Osteocyte (in vitro differentiated cells): ENCODE measurements at places on chromosomes 7 and 10.

- DNase-seq = peak; percentile 48
These were observed 3.1 kb upstream of the C10orf90 start for GRCh38 chr10:126673565-126673964.

- no peak for DNase-seq
These were observed 237.8 kb upstream of the GALNT17 start for GRCh38 chr7:70893971-70894715.

- DNase-seq = peak; percentile 81
These were observed 34.7 kb downstream of the GSDME start for GRCh38 chr7:24722386-24723177.

DNA sequence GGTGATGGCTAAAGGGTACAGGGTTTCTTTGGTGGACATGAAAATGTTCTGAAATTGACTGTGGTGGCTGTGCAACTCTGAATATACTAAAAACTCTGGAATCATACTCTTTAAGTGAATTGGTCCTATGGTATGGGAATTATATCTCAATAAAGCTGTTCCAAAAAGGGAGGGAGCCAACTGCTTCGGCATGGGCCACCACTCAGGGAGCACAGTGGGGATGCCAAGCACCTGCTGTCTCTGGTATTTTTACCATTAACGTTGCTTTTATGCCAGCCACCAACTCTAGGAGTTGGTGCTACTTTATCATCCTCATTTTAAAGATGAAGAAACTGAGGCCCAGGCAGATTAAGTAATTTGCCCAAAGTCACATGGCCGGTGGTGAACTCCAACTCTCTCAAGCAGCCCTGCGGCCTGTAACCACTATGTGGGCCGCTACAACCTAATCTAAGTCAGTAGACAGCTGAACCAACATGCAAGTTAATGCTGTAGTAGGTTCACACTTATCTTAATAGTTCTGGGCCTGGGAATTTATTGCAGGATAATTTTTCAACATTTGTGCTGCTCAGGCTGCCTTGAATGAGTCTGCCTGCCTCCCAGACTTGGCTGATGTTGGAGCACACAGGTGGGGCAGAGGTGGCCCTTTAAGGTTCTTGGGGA, 20.8 kb downstream of the SH3PXD2A start:
- DNase-seq = no peak

DNA sequence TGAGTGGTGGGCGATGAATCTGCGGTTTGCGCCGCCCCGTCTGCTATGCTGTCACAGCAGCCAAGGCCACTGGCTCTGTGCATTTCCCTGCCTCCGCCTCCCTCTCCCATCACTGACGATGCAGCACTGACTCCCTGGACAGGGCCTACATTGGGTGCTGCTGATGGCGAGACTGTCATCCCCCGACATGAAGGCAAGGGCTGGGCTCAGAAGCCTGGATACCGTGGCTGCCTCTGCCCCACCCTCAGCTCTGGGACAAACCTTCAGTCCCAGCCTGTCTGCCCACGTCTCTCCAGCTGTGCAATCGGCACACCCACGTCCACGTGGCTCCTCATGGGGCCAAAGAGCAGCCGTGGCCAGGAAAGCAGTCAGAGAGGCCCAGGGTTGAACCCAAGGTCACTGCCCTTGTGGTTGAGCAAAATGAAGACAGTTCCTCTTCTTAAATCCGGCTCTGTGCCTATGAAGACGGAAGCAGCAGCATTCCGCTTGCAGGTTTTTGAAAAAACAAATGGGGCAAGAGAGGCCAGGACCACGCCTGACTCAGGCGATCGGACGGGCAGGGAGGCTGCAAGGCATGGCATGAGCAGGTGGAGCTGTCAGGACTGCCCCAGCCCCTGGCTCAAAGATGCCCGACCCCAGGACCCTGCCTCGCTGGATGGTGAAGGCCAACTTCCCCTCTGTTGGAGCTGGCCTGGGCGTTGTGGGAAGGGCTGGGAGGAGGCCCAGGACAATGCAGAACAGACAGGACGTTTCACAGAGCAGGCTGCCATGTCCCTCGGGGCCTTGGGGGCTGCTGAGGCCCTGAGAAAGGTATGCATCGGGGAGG, 517.5 kb downstream of the DNAJB6 start:
- DNase-seq = no peak

GRCh38 chr7:112405286-112405685, 45.0 kb upstream of the IFRD1 start:
- no peak for DNase-seq

DNA sequence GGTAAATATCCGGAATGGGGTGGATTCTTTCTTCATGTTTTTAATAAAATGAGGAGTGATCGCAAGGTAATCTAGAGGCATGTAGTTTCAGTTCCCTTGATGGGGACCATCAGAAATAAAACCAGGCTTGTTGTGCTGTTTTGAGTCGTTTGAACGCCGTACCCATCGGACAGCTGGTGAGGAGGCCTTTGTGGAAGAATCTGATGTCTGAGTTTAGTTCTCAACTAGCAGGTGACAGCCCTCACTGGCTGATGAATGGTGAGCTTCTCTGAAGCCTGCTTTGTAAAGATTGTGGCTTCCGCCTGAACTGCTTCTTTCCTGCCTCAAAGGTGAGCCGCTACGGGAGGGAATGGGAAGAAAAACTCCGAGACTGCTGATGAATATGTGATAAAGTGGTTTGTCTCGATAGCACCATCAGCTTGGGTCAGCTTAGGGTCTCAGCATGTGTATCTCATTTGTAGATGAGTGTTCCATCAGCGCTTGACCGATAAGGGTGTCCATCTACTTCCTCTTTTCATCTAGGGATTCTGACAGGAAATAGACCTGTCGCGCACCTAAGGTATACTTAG, 977 bp downstream of the TMEM248 start:
- DNase-seq = no peak

DNA sequence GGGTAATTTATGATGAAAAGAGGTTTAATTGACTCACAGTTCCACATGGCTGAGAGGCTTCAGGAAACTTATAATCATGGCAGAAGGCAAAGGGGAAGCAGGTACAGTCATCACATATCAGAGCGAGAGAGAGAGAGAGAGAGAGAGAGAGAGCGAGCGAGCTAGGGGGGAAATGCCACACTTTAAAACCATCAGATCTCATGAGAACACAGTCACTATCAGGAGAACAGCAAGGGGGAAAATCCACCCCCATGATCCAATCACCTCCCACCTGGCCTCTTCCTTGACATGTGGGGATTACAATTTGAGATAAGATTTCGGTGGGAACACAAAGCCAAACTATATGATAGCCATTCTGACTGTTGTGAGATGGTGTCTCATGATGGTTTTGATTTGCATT, 576.3 kb downstream of the GFRA1 start:
- DNase-seq = no peak

DNA sequence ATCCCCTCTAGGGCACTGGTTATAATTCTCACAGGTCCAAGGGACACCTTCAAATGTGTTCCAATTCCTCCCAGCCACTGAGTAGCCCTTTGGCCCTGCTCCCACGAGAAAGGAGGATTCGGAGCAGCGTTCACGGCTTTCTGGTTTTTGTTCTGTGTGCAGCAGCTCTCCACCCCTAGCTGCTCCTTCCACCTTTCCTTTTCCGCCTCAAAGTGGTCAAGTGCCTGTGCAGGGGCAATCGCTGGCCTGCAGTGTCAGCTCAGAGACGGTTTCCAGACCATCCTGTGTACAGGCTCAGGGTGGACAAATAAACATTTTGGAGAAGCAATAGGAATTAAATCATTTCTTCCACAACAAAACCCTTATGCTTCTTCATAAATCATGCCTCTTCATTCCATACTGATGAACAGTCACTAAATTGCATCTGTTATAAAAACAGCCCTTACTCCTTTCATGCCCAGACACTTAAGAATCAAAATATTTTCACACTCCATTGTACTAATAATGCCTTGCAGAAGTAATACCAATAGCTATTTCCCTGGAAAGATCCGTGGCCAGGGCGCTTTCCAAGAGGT, 1.1 kb downstream of the KIAA1549 start:
- DNase-seq = no peak

DNA sequence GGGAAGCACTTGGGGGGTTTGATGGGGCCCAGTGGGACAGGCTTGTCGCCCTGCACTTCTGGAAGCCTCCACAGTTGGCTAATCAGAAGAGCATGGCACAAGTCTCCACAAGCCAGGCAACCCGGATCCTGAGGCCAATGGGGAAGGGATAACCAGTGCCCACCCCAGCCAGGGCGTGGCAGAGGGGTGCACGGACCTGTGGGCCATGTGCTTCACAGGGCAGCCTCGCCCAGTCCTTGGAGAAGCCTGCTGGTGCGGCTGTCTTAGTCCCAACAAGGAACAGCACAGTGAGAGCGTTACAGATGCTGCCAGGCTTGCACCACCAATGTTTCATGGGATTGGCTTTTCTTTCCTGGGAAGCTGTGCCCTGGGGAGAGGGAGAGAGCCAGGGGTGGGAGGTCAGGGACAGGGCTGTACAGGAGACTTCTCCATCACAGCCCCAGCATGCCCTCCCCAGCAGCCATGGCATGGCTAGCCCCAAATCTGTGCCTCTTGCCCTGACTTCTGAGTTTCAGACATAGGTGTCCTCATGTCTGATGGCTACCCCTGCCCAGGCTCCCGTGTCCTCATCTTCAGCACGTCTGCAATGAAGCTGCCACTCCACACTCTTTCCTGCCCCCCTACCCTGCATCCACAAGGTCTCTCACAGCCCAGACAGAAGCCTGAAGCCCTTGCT, 116.0 kb downstream of the PTPN20 start:
- peak; percentile 76 for DNase-seq

DNA sequence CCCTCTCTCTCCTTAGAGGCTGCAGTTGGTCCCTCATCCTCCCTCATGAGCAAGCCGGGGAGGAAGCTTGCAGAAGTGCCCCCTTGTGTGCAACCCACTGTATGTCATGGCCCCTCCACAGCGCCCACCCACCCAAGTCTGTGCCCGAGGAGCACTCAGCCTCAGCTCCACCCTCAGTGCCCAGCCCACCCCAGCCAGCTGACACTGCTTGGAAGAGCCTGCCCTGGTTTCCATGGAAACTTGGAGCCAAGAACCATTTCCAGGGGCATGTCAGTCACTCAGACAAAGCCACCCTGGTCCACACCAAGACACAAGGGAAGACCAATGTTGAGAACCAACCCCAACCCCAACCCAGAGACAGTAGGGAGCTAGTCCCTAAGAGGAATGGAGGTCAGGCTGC, 79.5 kb downstream of the PAX2 start:
- DNase-seq = no peak

- no peak for DNase-seq
These were observed 27.7 kb downstream of the ALDH18A1 start for GRCh38 chr10:95628786-95629185.

DNA sequence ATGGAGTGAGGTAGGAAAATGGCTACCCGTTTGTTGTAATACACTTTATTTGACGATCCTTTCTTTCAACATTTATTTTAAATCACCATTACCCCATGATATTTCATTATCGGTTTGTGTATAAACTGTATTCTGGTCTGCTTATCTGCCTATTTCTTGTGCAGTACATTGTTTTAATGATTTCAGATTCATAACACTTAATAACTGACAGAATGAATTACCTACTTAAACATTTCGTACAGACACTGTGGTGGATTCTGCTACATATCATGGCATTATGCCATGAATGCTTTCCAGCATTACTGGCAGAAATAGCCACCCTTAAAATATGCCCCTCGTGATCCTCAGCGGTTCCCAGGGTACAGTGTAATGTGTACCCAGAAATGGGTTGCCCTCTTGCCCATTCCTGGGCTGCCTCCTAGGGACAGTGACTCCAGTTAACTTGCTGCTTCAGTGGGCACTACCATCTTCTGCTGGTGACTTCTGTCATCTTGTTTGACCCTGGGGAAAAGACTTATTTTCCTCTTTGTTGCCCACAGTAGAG, 74.5 kb downstream of the C1GALT1 start:
- DNase-seq = no peak

DNA sequence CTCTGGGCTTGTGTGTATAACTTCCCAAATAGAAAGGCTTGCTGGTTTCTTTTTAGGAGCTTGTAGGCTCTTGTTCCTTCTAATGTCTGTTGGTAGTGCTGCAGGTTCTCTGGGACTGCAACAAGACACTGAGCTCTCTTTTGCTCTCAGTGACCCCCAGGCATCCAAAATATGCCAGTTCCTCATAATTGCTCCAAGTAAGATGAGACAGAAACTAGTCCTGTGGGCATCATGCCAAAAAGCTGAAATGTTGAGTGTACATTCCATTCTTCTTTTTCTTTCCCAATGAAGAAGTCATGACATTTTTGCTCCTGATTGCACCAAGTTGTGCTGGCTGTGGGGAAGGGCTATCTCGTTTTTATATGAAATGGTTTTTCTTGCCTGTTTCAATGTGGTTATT, 7.1 kb upstream of the BTBD16 start:
- DNase-seq = no peak

DNA sequence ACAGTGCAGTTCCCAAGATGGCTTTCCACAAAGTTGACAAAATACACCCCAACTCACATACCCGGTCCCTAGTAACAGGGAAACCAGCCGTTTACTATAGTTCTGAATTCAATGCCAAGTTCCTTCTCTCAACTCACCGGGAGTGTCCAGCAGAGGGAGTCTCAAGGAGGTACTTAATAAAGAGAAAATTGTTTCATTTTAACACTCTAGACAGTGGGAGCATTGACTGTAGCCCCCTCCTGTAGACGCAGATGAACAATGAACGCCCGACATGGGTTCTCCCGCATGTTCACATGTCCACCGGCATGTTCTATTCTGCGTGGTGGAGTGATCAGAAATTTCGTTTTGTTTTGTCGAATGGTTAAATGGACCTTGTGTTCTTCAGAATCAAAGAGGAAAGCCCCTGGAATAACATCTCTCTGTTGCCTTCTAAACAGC, 1.9 kb downstream of the HIPK2 start:
- DNase-seq = no peak

DNA sequence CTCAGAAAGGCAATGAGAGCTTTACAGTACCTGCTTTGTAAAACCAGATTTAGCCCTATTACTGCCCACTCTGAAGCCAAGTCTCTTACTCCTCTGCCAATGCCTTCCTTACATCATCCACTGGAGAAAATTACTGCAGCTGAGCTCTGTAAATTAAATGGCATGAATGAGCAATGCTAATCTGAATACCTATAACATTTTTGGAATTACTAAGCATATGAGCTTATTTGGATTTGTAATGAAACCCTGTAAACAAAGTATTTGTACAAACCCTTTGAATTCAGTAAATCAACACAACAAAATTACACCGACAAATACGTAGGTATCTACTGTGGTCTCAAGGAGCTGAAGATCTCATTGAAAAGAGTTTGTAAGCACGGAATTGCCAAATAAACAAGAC, 12.1 kb upstream of the CCNY start:
- DNase-seq = no peak

- no peak for DNase-seq
These were observed 10.7 kb downstream of the WIPI2 start for GRCh38 chr7:5200561-5201235.

DNA sequence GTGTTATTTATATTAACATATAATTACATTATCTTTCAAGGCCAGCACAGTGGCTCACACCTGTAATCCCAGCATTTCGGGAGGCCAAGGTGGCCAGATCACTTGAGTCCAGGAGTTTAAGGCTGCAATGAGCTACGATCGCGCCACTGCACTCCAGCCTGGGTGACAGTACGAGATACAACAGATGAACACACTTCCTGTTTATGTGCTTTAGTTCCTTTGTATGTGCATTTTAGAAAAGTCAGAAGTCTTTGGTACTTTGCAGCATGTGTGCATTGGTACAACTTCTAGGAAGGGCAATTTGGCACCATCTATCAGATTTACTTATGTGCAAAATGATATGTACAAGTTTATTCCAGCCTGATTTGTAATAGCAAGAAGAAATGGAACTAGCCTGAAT, 13.3 kb downstream of the SLC35G1 start:
- no peak for DNase-seq

GRCh38 chr7:31602041-31602625, 84.9 kb upstream of the PPP1R17 start:
- DNase-seq = no peak

- no peak for DNase-seq
These were observed 212.2 kb downstream of the ANKRD7 start for GRCh38 chr7:118436663-118437062.
